Epithelial cell of esophagus (primary cell): ENCODE measurements at places on chromosomes 4 and X.
A peak's percentile ranks its signal among the peaks of the same experiment; 100 is the strongest.

DNA sequence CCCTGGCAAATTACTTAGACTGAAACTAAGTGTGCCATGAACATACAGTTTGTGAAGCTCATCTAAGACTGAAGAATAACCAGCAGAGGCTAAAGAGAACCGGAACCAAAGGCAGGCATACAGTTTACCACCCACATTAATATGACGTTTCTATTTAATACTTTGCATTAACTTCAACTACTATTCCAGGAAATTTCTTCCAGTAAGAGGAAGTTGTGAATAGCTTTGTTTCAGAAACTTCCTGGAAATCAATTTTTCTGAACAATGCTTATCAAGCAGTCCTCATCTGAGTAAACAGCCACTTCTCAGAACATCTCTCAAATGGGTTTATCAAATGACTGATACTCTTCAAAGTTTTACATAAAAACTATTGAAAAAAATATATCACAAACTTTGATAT, 252.7 kb downstream of the OPHN1 start:
- DNase-seq = no peak

GRCh38 chr4:28317221-28317620, 1456.6 kb downstream of the STIM2 start:
- no peak for DNase-seq

- DNase-seq = peak; percentile 90
Measured at GRCh38 chr4:1192091-1192492, 19.7 kb upstream of the SPON2 start.

GRCh38 chrX:15448010-15448639, 45.0 kb downstream of the PIR start:
- no peak for DNase-seq

GRCh38 chr4:2638730-2639129, 102.3 kb downstream of the FAM193A start:
- no peak for DNase-seq

DNA sequence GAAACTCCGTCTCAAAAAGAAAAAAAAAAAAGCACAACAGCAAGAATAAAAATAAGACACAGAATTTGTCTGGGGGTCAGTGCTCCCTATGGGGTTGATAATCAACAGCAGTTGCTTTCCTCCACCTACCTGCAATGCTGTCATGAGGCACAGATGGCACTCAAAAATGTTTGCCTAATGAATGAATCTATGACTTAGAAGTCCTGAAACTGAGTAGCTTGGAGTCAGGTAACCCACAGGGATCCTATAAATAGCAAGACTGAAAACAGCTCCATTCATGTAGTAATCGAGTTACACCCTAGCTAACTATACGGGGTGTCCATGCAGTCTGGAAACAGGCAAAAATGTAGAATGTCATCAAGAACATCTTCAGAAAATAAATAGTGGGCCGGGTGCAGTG, 19.8 kb upstream of the DDX3X start:
- no peak for DNase-seq

- DNase-seq = peak; percentile 79
Measured at GRCh38 chr4:75723163-75724065, 963 bp upstream of the USO1 start.

GRCh38 chr4:101334963-101335572, 12.3 kb downstream of the PPP3CA start:
- DNase-seq = no peak

- peak; percentile 51 for DNase-seq
Measured at GRCh38 chr4:109574443-109574850, 14.4 kb downstream of the MCUB start.

- DNase-seq = peak; percentile 94
Measured at GRCh38 chrX:42119076-42119475, 195.7 kb upstream of the CASK start.

DNA sequence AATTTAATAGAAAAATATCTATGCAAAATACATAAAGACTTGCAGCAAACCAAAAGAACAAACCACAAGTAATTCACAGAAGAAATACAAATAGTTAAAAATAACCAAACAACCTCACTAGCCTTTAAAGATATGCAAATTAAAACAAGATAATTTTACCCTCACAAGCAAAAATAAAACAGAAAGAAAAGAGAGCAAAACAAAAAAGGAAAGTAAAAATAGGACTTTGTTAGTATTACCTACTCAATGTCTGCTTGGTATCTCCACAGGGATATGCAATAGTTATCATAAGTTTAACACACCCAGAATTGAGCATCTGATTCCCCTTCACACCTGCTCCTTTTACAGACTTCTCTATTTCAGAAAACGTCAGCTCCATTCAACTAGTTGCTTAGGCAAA, 737.5 kb upstream of the MAGEB2 start:
- no peak for DNase-seq
